NCI-H187 treated with DMSO at 0.1 percent for 48 hours (cell line): ENCODE measurements at places on chromosomes 11 and 22.
A peak's percentile ranks its signal among the peaks of the same experiment; 100 is the strongest.

- no peak for DNase-seq
Observed at GRCh38 chr11:123116486-123116885, 54.5 kb upstream of the HSPA8 start.

- no peak for DNase-seq
Observed at GRCh38 chr11:45646275-45646927, 19.0 kb downstream of the CHST1 start.

DNA sequence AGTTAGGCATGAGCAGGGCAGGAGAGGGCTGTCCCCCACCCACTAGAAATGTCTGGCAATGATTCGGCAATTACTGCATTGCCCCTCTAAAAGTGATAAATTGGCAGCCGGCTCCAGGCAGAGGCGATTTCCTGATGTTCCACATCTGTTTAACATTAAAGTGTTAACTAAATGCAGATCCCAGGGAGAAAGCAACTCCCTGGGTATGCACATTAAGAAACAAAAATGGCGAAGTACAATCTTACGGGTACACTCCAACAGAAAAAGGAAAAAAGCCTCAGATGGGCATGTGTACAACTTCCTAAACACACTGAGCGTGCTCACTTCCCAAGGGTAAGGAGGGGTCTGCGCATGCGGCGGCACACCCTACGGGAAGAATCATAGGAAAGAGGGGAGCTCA, 314.4 kb downstream of the CASP12 start:
- no peak for DNase-seq

DNA sequence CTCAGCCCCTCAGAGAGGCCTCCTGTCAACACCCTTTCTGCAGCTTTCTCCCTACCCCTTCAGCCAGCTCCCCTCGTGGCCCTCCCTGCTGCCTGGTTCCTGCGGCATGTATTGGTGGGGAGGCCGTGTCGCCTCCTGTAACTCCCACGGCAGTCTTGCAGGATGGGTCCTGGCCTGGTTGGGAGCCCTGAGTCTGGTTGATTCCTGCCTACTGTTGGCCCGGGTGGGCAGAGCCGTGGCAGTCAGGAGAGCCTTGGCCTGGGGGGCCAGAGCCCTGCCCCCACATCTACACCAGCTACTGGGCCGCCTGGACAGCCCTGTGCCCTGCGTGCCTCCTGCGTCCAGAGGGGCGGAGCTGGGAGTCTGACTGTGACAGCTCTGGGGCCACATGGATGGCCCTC, 30.3 kb upstream of the GRAMD4 start:
- no peak for DNase-seq

- no peak for DNase-seq
Observed at GRCh38 chr11:33893711-33894397, 2.0 kb upstream of the LMO2 start.

- DNase-seq = no peak
Observed at GRCh38 chr11:132310390-132311375, 940.3 kb downstream of the NTM start.

DNA sequence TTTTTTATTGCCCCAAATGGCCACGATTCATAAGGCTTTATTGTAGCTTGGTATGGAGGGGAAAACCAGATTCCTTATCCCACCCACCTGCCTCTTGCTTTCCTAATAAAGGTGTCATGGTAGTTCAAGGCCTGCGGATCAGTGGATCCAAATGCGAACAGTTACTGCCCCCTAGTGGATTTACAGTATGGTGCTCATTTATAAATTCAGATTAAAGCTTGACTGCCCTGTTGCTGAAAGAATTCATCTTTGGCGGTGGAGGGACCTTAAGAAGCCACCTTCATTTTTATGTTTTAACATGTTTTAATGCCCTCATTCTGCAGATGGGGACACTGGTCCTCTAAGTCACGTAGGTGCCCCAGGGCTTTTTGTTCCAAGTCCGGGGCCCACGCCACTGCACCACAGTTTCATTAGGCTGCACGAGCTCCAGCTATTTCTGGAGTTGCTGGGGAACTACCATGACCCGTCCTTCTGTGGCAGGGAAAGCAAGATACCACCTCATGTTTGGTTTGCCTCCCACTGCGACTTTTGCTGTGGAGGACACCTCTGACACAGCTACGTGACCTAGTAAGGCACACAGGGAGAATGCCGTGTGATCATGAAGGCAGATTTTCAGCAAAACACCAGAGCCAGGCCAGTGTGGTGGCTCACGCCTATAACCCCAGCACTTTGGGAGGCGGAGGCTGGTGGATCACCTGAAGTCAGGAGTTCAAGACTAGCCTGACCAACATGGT, 15.6 kb upstream of the INCENP start:
- DNase-seq = peak; percentile 38

DNA sequence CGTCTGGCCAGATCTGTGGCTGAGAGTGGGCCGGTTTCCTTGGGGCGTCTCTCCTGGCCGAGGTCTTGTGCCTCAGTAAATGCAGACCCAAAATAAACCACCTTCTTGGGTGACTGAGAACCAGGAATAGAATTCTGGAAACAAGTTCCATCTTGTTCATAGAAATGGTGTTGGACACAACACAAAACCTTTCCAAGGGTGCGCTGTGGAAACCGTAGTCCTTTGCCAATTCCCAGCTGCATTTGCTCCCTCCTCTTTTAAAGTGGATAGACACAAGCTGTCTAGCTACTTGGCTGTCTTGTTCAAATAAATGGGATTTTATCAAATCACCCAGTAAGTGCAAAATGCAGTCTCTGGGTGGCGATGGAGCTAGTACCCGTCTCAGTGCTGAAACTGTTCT, 300.2 kb downstream of the SHANK2 start:
- no peak for DNase-seq

GRCh38 chr11:68825571-68825970, 16.1 kb downstream of the CPT1A start:
- DNase-seq = no peak

- DNase-seq = no peak
Observed at GRCh38 chr11:44674809-44675208, 52.0 kb upstream of the TSPAN18 start.

- DNase-seq = no peak
Observed at GRCh38 chr11:69541001-69541285, 59.5 kb downstream of the LINC01488 start.

GRCh38 chr11:86668929-86669328, 3.5 kb downstream of the ME3 start:
- no peak for DNase-seq

DNA sequence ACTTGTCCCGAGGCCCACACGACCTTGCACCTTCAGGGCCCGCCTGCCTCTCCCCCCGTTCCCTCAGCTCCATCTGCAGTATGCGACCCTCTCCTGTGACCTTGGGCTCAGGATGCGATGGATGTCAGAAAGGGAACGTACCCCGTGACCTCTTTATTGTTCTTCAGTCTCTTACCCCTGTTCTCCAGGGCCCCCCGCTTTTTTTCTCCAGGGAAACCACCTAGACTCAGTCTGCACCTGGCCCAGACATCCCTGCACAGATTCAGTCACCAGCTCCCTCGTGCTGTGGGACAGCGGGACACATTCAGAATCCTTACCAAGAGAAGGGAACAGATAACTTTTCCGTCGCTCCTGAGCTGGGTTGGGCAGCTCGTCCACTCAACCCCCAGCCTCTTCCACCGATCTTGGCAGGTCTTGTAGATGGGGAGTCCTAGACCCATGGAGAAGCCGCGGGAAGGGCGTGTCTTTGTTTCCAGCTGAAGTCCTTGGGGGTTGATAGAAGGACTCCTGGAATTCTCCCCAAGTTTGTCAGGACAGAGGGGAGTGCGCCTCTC, 1.4 kb upstream of the PHOX2A start:
- DNase-seq = no peak

- DNase-seq = no peak
Observed at GRCh38 chr11:109526931-109527330, 104.9 kb downstream of the C11orf87 start.

- DNase-seq = peak; percentile 27
Observed at GRCh38 chr11:67262731-67263675, 3.3 kb upstream of the GRK2 start.

GRCh38 chr11:7846003-7846402, 49.3 kb upstream of the OR5P2 start:
- no peak for DNase-seq

DNA sequence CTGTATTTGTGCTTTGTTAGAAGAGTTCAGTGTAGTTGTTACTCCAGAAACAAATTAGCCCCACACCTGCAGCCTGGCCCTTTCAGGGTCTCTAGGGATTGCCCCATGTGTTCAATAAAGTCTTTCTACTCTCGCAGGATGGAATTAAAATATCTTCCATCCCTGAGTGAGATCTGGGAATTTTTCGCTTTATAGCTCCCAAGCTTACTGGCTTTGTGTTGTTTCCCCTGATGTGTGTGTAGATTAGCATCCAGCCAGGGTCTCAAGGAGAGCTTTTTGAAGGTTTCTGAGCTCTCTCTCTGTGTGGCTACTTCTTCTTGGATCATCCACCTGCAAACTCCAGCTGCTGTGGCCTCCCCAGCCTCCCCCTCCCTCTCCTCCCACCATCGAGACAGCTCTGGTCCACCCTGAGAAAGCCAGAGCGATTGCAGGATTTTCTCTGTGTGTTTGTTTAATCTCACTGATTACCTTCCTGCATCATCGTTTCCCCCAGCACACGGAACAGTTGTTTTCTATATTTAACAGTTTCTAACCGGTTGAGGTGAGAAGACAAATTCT, 553.5 kb downstream of the TBC1D22A start:
- DNase-seq = no peak

DNA sequence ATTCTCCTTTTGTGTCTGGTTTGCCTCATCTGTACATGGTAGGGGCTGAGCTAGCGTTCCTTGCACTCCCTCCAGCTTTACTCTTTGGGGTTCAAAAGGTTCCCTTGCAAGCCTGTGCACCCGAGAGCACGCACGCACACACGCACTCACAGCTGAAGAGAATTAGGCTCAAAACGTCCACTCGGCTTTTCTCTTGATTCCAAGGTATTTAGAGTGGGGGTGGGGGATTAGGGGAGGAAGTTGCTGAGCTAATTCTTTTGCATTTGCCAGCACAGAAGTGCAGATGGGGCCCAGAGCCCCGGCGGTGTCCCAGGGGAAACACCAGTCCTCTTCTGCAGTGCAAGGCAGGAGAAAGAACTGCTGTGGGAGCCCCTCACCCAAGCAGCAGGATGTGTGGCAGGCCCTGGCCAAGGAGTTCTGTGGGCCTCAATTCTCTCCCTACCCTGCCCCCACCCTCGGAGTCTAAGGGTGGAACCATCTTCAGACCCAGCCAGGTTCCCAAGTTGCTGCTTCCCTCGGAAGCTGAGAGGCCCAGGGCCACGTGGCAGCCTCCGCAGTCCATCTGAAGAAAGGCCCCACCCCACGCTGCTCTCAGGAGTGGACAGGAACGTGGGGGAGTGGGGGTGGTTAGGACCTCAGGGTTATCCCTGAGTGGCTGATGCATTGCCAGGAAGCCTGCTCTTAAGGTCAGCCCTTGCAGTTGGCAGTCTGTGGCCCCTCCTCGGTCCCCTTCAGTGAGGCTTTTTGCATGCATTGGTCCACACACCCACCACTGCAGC, 3.8 kb upstream of the KCNQ1OT1 start:
- DNase-seq = no peak

DNA sequence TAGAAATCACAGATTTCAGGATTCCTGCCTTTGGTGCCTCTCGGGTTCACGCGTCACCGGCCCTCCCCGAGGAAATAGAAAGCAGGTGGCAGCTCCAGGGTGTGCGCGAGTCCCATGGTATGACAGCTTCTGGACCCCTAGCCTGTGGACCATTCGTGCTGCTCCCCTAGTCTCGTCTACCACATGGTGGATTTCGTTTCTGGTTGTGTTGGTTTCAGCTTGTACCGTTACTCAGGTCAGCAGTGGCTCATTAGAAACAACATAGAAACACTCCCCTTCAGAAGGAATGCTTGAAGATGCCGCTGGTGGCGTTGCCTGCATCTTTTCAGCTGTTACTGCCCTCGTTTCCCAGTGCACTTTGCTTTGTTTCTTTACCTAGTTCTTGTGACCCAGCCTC, 700 bp downstream of the TTC17 start:
- no peak for DNase-seq

DNA sequence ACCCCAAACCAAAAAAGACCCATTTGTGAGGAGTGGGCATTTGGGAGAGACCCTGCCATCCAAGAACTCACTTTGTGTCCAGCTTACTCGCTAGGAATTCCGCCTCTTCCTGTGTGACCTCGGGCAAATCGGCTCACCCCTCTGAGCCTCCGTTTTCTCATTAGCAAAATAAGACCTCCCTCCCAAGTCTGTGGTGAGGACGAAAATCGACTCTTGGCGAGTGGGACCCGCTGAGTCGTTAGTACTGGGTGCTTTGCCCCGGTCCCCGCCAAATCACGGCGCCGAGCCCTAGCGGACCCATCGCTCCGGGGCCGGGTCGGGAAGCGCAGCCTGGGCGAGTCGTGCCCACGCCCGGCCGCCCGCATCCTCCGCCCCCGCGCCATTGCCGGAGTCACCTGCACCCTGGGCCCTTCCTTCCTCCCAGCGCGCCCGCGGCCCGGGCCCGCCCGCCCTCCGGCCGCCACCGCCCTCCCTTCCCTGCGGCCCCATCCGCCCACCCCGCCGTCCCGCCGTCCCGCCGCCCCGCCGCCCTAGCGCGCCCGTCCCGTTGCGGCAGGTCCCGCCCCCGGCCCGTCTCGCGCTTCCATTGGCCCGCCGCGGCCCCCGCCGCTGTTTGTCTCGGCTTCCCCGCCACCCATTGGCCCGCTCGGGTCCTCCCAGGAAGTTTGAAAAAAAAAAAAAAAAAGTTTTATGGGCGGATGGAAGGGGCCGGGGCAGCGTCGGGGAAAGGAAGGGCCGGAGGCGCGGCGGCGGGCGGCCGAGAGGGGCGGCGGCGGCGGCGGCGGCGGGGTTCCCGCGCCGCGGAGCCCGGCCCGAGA, 48.9 kb downstream of the TRIOBP start:
- no peak for DNase-seq

DNA sequence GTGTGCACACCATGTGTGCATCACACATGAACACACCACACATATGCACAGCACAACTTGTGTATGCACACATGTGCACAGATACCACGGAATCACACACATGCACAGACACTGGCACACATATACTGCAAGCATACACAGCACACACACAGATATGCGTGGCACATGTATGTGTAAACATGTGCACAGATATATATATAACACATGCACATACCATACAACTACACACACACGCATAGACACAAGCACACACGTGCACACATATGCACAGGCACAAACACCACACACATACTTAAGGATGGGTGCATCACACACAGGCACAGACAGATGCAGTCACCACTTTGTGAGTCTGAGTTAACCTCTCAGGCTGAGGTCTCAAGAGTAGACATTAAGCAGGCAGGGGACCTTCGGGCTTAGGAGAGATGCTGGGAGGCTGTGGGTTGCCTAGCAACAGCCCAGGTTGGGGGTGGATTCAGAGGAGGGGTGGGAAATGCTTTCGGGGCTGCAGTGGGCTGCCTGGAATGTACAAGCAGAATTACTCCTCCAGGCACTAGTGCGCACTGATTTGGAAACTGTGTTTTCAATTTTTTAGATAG, 82.9 kb downstream of the MYO18B start:
- no peak for DNase-seq

- DNase-seq = no peak
Observed at GRCh38 chr22:27542602-27543001, 259.0 kb downstream of the MN1 start.

GRCh38 chr22:44180706-44181032, at the start of gene PARVG:
Gene PARVG, plus strand, starts transcription at chr22:44180925. Its CDS starts 2,405 bp downstream, at chr22:44183330.
- no peak for DNase-seq
